Testis (tissue), 5 donors: ENCODE measurements at places on chromosomes 11 and 22. TPM values are rescaled to one million over a fixed set of nuclear protein-coding genes. Genes with fewer than 3 reads are reported as not detected.
A peak's percentile ranks its signal among the peaks of the same experiment; 100 is the strongest.

The MAPK8IP1 gene
- 57.5 TPM for total RNA-seq

The RSF1 gene
- 94.6 TPM for total RNA-seq

The EHF gene
- 1.1 TPM for total RNA-seq

The NUP98 gene
- total RNA-seq: 354 TPM

The CARD16 gene
- 1.5 TPM for total RNA-seq

The OR10A2 gene
- total RNA-seq: not detected

The SLN gene
- not detected for total RNA-seq

The POU2AF2 gene
- total RNA-seq: 5.2 TPM

The NNMT gene
- total RNA-seq: 28.7 TPM

The GGTLC3 gene
- total RNA-seq: 0.68 TPM

The PLXNB2 gene
- 219 TPM for total RNA-seq

The NPAS4 gene
- 1.4 TPM for total RNA-seq

The IL18BP gene
- total RNA-seq: 13.5 TPM

The CSF2RB gene
- 2.6 TPM for total RNA-seq

DNA sequence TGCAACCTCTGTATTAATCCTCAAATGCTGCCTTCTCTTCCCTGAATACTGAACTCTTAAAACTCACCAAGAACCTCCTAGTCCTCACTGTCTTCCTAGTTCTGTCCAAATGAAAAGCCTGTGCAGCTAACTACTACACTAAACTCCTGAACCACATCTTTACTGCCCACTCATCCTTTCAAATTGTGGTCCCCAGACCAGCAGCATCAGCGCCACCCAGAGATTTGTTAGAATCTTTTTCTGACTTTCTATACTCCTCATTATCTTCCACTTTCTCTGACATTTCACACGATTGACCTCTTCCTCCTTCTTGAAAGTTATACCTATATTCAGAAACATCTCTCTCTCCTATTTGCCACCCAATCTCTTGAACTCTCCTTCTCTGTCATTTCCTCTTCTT is 461.3 kb downstream of the DLG2 start:
- H3K36me3 ChIP-seq: no peaks in the 10 kb centered on the region
- no peaks in the 10 kb centered on the region for H3K27me3 ChIP-seq
- no peaks in the 10 kb centered on the region for H3K4me1 ChIP-seq
- DNase-seq: no peak

GRCh38 chr11:86116386-86116726 is 47.5 kb upstream of the PICALM start:
- H3K36me3 ChIP-seq: no peaks in the 10 kb centered on the region
- no peak overlapping the region for H3K27ac ChIP-seq
- no peak for DNase-seq
- H3K27me3 ChIP-seq: no peaks in the 10 kb centered on the region
- no peak overlapping the region for H3K4me3 ChIP-seq
- no peaks in the 10 kb centered on the region for H3K4me1 ChIP-seq

DNA sequence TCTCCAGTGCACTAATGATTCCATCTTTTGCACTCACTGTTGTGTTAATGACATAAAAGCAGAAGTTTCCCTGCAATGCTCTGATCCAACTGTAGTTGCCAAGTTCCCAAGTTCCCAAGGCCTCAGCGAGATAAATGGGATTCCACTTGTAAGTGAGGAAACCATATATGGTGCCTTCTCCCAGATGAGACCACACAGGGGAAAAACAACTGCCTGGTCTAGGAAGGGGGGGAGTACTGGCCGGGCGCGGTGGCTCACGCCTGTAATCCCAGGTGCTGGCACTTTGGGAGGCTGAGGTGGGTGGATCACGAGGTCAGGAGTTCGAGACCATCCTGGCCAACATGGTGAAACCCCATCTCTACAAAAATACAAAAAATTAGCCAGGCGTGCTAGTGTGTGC is 23.3 kb upstream of the RELA start:
- no peak overlapping the region for H3K4me3 ChIP-seq
- peaks cover 7% of the 10 kb centered on the region for H3K4me1 ChIP-seq
- peak; percentile 56 for DNase-seq
- no peak overlapping the region for H3K27ac ChIP-seq
- no peaks in the 10 kb centered on the region for H3K36me3 ChIP-seq
- H3K27me3 ChIP-seq: no peaks in the 10 kb centered on the region

GRCh38 chr11:22928207-22928917 is 68.1 kb upstream of the CCDC179 start:
- no peaks in the 10 kb centered on the region for H3K27me3 ChIP-seq
- no peaks in the 10 kb centered on the region for H3K4me1 ChIP-seq
- H3K4me3 ChIP-seq: no peak overlapping the region
- H3K27ac ChIP-seq: no peak overlapping the region

GRCh38 chr11:81895258-81895657 is 838.4 kb downstream of the FAM181B start:
- no peaks in the 10 kb centered on the region for H3K36me3 ChIP-seq
- H3K4me1 ChIP-seq: no peaks in the 10 kb centered on the region
- no peak overlapping the region for H3K4me3 ChIP-seq
- H3K27ac ChIP-seq: no peak overlapping the region
- DNase-seq: no peak

- H3K27me3 ChIP-seq: no peaks in the 10 kb centered on the region
- peaks cover 5% of the 10 kb centered on the region for H3K4me1 ChIP-seq
- no peak overlapping the region for H3K27ac ChIP-seq
- H3K4me3 ChIP-seq: no peak overlapping the region
- no peaks in the 10 kb centered on the region for H3K36me3 ChIP-seq
These were observed 153.7 kb downstream of the TBC1D22A start for GRCh38 chr22:46915950-46916730.

- no peak overlapping the region for H3K4me3 ChIP-seq
- no peaks in the 10 kb centered on the region for H3K27me3 ChIP-seq
- no peak overlapping the region for H3K27ac ChIP-seq
- H3K36me3 ChIP-seq: no peaks in the 10 kb centered on the region
These were observed 2.8 kb downstream of the RIC8A start for GRCh38 chr11:210122-210802.

- DNase-seq: no peak
- no peak overlapping the region for H3K4me3 ChIP-seq
- H3K27ac ChIP-seq: no peak overlapping the region
These were observed 27.0 kb upstream of the SLC5A1 start for GRCh38 chr22:32016081-32016480.

DNA sequence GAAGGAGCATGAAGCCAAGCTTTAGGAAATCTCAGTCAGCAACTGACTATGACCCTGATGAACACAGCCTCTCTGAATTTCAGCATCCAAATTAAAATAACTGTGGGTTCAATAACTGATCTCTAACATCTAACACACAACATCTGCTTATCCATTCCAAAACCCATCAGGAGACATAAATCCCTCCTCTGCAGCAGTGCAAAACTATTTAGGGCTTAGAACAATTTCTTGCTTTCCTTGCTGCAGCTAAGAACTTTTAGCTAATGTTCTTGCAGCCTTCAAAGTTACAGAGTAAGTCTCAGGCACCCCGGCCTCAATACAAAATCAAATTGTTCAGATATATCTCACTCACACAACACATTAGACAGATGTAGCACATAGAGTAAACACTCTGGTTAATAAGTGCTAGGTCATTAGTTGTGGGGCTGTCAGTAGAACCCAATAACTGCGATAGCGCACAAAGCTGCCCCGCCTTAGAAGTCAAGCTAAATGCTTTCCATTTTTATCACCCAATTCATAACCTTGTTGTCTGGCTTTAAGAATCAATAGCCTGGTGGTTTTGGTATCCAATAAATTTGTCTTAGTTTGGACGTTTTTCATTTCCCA is 139.6 kb downstream of the LARGE1 start:
- no peak for DNase-seq
- H3K36me3 ChIP-seq: no peaks in the 10 kb centered on the region
- H3K27ac ChIP-seq: no peak overlapping the region
- H3K4me3 ChIP-seq: no peak overlapping the region
- no peaks in the 10 kb centered on the region for H3K27me3 ChIP-seq

DNA sequence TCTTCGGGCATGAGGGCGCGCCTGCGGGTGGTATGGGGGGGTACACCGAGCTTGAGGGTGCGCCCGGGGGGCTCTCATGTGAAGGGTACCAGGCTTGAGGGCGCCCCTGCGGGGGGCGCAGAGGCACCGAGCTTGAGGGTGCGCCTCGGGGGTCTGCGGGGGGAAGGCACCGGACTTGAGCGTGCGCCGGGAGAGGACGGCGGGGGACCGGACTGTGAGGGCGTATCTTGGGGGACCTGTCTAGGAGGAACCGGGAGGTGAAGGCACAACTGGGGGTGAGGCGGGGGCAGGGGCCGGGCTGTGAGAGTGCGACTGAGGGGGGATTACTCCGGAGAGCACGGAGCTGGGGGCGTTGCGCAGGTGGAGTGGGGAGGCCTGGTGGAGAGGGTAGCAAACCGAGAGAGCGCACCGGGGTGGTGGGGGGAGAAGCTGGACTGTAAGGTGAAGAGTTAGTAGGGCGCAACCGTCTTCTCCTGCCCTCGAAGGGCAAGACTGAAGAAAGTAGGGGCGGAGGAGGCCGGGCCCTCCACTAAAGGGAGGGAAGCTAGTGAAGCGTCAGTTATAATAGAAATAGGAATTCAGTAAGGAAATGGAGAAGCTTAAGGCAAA is 1.1 kb upstream of the DDX6 start:
- peak overlapping the region; percentile 90 for H3K4me3 ChIP-seq
- peaks cover 21% of the 10 kb centered on the region for H3K4me1 ChIP-seq
- H3K27ac ChIP-seq: peak overlapping the region; percentile 100

DNA sequence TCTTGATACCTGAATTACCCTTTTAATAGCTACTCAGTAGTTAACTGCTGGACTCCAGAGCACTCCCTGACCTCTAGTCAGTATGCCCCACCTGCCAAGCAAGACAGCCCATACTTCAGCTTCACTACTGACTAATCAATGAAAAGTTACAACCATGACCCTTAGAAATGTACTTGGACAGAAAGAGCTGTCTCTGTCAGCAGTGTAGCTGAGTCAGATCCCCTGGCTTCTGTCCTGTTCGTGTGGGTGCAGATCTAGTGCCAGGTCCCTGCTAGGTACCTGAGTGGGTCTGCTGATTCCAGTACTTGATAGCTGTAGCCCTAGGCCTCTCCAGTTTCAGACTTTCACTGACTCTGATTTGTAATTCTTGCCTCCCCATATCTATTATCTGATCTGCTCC is 265.8 kb upstream of the POU2AF2 start:
- no peaks in the 10 kb centered on the region for H3K4me1 ChIP-seq
- H3K36me3 ChIP-seq: no peaks in the 10 kb centered on the region
- DNase-seq: no peak
- no peaks in the 10 kb centered on the region for H3K27me3 ChIP-seq

GRCh38 chr11:69636512-69637197 is 4.3 kb upstream of the CCND1 start:
- H3K27ac ChIP-seq: peak overlapping the region; percentile 30
- H3K4me1 ChIP-seq: peaks cover 19% of the 10 kb centered on the region
- H3K36me3 ChIP-seq: no peaks in the 10 kb centered on the region
- H3K27me3 ChIP-seq: no peaks in the 10 kb centered on the region
- DNase-seq: peak; percentile 89
- peak overlapping the region; percentile 61 for H3K4me3 ChIP-seq

- no peak overlapping the region for H3K4me3 ChIP-seq
- H3K27ac ChIP-seq: no peak overlapping the region
- DNase-seq: peak; percentile 0
These were observed 37.2 kb downstream of the RTL6 start for GRCh38 chr22:44460691-44461375.

GRCh38 chr11:124839128-124839971 is 25.9 kb upstream of the ROBO3 start:
- H3K36me3 ChIP-seq: no peaks in the 10 kb centered on the region
- no peak for DNase-seq
- H3K27ac ChIP-seq: no peak overlapping the region
- H3K27me3 ChIP-seq: no peaks in the 10 kb centered on the region
- peak overlapping the region; percentile 38 for H3K4me3 ChIP-seq

GRCh38 chr11:17691976-17692375 is 27.4 kb upstream of the MYOD1 start:
- no peaks in the 10 kb centered on the region for H3K4me1 ChIP-seq
- H3K36me3 ChIP-seq: no peaks in the 10 kb centered on the region
- H3K27me3 ChIP-seq: no peaks in the 10 kb centered on the region

DNA sequence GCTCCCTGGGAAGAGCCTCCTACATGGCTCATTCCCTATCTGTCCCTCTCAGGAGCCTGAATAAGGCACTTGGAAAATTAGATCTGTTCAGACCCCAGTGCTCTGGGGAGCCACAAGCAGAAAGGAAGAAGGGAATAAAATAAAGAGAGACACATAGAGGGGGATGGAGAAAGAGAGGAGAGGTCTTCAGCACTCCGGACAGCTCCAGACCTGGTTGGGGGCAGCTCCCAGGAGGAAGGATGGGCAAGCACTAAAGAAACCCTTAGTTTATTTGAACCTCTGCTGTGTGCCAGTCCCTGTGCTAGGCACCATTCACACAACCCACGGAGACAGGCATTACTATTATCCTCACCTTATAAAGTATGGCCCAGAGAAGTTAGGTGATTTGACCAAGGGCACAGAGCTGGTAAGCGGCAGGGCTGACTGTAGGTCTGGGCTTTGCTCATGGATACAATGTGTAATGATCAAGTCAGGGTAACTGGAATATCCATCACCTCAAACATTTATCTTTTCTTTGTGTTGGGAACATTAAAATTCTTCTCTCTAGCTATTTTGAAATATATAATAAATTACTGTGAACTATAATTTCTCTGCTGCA is 53.7 kb upstream of the LRRC32 start:
- no peak for DNase-seq
- no peaks in the 10 kb centered on the region for H3K36me3 ChIP-seq
- H3K4me1 ChIP-seq: peaks cover 4% of the 10 kb centered on the region
- H3K4me3 ChIP-seq: no peak overlapping the region
- no peak overlapping the region for H3K27ac ChIP-seq

GRCh38 chr11:91650802-91651201 is 573.8 kb upstream of the FAT3 start:
- DNase-seq: no peak
- H3K4me1 ChIP-seq: no peaks in the 10 kb centered on the region
- no peak overlapping the region for H3K27ac ChIP-seq

GRCh38 chr11:67373648-67374570 is 511 bp upstream of the CLCF1 start:
- H3K27ac ChIP-seq: peak overlapping the region; percentile 56
- DNase-seq: peak; percentile 62
- H3K4me1 ChIP-seq: peaks cover 24% of the 10 kb centered on the region
- no peaks in the 10 kb centered on the region for H3K27me3 ChIP-seq

DNA sequence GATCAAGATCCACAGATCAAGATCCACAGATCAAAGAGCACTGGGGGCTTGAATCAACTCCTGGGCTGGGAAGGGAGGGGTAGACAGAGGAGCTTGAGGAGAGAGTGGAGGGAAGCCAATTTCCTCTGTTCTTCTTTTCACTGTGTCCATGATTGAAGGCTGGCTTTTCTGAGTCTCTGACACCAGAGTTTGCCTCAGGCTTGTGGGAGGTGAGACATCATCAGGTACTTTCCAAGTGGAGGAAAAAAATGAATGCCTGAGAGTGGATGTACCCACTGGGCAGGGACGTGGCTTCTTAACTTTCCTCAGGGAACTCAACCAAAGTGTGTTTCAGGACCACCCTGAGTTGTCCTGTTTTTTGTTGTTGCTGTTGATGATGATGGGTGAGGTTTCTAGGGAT is 11.0 kb upstream of the HEPHL1 start:
- no peaks in the 10 kb centered on the region for H3K4me1 ChIP-seq
- H3K4me3 ChIP-seq: no peak overlapping the region
- no peak overlapping the region for H3K27ac ChIP-seq

GRCh38 chr22:47257976-47258375 is 495.5 kb downstream of the TBC1D22A start:
- no peak overlapping the region for H3K27ac ChIP-seq
- no peak for DNase-seq
- H3K27me3 ChIP-seq: no peaks in the 10 kb centered on the region
- no peaks in the 10 kb centered on the region for H3K4me1 ChIP-seq
